ENCODE measurements at places on chromosomes 11 and 22.

DNA sequence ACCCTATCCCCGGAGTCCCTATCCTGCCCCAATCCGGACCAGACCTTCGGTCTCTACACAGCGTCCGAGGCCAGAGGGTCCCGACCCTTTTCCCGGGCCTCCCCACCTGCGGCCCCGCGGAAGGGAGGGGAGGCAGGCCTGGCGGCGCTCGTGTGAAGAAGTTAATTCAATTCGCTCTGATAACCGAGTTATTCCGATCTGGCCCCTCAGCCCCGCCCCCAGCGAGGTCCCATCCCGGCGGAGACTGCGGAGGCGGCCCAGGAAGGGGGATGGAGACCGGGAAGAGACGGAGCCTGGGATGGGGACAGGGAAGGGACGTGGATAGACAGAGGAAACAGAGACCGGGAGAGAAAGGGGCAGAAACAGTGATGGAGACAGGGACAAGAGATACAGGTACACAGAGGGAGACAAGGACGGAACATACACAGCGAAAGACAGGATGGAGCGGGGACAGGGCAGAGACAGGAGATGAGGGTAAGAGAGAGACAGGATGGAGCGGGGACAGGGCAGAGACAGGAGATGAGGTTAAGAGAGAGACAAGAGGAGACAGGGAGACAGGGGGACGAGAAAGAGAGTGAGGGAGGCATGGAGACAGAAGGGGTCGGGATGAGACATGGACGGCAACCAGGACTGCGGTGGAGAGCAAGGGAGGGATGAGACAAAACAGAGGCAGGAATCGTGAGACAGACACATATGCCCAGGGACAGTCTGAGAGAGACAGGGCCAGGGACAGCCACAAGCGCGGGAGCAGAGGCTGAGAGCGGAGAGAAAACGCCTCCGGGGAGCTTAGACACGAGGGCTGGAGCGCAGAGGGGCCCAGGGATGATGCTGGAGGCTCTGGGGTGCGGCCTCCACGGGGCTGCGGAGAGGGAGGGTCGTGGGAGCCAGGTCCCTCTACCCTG, 636 bp upstream of the PHOX2A start:
- DNase-seq: no peak

- no peak for DNase-seq
These were observed 42.2 kb upstream of the CCDC134 start for GRCh38 chr22:41758231-41758630.

GRCh38 chr11:118699506-118700220, 20.2 kb upstream of the TREH start:
- DNase-seq: no peak

DNA sequence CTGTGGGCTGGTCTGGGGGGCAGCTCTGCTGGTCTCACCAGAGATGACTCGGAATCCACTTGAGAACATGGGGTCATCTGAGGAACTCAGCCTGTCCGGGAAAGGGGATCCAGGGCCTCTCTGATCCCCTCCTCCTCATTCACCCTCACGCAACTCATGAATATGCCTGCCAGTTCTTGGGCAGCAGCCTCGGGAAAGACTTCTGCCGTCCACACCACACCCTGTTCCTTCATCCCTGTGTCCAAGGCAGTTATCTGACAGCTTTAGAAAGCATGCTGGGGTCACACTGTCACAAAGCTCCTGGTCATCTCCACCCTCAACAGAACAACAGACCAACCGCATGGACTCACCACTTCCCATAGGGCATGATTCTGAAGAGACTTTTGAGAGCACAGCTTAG, 88.3 kb downstream of the AMOTL1 start:
- no peak for DNase-seq

GRCh38 chr11:69578167-69578566, 62.8 kb upstream of the CCND1 start:
- no peak for DNase-seq

DNA sequence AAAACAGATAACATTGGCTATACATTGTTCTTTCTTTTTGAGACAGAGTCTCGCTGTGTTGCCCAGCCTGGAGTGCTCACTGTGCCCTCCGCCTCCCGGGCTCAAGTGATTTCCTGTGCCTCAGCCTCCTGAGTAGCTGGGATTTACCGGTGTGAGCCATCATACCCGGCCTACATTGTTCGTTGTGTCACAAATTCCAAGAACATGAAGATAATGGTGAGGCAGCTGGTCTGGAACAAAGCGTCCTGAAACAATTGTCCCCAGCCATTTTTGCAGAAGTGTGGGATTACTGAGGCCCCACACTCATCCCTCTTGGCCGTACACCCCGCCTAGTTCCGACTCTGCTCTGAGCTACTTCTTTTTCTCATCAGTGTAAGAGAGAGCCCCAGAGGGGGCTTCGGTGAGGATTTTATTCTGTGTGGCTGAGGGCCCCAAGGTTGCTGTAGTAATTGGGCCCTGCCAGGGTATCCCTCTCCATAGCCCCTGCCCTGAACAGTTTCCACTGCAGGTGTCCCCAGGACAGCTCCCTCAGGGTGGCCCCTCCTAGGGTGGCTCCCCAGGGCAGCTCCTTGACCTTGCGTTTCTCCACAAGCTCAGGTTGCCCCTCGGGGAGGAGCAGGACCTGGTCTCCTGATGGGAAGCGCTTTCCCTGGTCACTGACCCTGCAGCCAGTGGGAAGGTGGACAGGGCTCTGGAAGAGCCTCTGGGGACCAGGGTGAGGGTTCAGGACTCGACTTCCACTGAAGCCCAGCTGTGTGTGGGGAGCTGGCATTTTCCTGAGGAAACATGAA, 13.1 kb upstream of the ARSA start:
- DNase-seq: no peak

GRCh38 chr11:86118253-86118652, 49.4 kb upstream of the PICALM start:
- DNase-seq: no peak

- DNase-seq: no peak
These were observed 15.7 kb downstream of the LGR4 start for GRCh38 chr11:27456795-27457329.
